SK-N-DZ (cell line): ENCODE measurements at places on chromosomes 13 and 19.

DNA sequence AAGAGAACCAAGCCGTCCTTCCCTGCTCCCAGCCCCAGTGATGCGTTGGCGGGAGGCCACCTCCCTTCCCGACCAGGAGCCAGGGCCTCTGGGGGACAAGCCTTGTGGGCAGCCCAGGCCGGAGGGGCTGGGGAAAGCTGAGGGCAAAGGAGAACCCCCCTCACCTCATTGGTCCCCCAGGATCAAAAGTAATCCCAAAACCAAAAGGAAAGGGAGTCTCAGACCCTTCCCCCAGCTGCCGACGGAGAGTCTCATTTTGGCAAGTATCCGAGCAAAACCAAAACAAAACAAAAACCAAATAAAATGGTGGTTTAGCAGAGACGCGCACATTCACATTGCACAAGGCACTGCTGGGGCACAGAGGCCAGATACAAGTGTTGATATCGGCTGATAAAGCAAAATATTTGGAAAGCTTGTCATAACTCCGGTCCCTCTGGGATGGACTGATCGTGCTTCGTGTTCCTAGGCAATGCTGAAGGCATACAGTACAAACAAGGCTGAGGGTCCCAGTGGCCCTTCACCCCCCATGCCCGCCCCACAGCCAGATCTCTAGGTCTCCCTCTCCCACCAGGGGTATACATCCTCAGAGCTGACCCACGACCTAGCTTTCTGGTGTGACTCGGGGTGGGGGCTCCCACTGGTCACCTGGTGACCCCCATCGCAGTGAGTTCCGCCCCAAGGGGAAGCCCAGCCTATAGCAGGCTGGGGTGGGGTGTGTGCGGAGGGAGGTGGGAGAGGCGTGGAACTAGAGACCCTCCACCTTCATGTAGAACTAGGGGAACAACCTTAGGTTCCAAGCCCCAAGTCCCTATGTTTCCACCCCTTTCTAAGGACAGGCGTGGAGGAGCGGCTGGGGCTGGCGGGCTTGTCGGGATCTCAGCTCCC, 2.1 kb downstream of the CEBPA start:
- no peak for DNase-seq

- DNase-seq: no peak
Measured at GRCh38 chr13:24042710-24043440, 117.6 kb upstream of the SPATA13 start.

DNA sequence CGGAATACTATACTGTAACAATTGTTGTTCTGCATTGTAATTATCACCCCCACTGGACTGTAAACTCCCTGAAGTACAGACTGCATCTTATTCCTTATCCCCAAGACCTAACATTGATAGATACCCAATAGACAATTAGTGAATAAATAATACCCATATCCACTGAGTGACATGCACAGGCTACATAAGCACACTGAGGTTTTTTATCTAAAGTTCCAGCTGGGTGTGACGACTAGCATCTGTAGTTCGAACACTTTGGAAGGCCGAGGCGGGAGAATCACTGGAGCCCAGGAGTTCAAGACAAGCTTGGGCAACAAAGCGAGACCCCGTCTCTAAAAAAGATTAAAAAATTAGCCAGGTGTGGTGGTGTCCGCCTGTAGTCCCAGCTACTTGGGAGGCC, 2.5 kb downstream of the KPNA3 start:
- DNase-seq: no peak

DNA sequence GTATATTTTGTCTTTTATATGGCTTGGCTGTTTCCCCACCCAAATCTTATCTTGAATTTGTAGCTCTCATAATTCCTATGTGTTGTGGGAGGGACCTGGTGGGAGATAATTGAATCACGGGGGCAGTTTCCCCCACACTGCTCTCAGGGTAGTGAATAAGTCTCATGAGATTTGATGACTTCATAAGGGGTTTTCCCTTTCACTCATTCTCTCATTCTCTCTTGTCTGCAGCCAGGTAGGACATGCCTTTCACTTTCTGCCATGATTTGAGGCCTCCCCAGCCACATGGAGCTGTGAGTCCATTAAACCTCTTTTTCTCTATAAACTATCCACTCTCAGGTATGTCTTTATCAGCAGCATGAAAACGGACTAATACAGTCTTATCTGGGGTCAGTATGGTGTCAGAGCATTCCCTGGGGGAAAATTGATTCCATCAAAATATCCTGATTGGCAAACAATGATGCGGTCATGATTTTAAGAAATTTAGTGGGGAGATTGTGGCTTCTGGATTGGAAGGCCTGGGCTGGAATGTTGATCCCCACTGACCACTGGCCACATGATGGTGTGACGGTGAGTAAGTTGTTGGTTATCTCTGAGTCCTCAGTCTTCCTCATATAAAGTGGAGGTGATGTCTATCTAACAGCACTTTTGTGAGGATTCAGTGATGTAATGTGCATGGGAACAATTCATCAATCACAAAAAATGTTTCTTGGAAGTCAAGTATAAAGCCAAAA, 27.5 kb upstream of the ANKRD10 start:
- DNase-seq: no peak

GRCh38 chr13:23021906-23022305, 158.9 kb upstream of the SGCG start:
- no peak for DNase-seq

DNA sequence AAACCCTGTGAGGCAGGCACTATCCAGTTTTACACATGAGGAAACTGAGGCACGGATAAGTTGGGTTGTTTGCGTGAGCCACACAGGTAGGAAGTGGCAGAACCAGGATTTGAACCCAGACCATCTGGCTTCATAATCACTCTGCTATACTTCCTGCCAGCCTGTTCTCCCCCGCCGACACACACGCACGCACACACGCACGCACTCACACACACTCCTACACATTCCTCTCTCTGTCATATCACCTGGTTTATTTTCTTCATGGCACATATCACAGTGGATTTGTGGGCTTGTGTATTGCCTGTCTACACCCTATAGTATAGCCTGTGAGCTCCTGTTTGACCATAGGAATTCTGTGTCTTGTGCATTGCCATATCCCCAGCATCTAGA, 140.0 kb downstream of the SIPA1L3 start:
- no peak for DNase-seq

DNA sequence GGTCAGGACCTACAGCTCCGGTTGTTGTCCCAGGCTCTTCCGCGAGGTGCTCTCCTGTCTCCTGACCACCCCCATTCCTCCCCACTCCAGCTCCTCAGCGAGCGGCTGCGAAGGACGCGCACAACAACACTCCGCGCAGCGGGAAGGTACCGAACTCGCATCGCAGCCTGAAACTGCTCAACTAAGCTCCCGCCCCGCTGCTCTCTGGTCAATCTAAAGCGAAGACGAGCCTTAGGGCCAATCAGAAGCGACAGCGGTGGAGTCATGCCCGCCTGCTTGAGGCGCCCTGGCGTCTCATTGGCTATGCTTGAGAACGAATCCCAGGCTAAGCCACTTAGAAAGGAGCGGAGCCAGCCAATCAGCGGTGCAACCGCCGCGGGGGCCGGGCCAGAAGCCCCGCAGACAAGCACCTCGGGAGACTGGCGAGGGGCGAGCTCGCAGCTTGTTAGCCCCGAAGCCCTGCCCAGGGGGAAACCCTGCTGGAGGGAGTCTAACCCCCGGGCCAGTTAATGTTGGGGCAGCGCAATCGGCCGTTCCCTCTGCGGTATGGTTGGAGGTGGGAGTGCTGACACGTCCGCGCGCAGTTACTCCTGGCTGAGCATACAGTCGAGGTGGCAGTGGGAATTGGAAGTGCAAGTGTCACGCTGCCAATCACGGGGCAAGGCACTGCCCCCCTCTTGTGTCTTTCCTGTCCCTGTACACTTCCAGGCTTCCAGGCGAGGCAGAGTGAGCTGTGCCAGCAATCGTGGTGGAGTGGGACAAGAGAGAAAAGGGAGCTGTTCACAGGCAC, 1.9 kb upstream of the ZBTB32 start:
- peak; percentile 98 for DNase-seq

- DNase-seq: no peak
Measured at GRCh38 chr13:114048443-114048842, 74.6 kb upstream of the C13orf46 start.

DNA sequence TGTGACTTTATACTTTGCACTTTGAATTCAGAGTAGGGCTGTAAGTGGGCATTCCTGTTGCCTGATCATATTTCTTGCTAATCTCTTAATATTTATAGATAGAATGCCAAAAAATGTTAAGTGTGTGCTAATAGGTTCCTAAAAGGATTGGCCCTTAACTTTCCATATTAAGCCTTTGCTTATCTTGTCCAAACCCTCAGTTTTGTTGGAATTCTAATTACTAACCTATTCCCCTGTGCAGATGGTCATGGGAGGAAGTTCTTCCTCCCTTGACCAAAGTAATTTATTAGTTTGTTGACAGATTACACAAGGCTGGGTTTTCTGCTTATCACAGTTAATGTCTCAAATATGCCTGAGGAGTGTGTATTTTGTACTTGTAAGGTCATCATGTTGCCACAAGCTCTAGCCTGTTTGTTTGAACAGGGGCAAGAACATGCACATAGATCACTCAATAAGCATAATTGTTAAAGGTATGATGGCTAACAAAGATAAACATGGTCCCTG, 541.1 kb upstream of the SPRY2 start:
- no peak for DNase-seq

DNA sequence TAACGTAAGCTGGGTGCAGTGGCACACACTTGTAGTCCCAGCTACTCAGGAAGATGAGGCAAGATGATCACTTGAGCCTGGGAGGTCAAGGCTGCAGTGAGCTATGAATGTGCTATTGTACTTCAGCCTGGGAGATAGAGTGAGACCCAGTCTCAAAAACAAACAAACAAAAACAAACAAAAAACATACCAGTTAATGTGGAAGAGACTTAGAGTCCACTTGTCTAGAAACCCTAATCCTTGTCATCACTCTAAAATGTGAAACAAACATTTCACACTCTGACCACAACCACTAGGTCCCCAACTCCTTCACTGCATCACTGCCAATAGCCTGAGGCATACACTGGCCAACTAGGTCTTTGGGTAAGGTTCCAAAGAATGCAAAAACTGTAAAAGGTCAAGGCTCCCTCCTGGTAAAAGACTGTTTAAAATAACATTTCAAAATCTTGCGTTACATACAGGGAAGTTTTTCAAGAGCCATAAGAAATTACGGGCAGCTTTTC, 28.6 kb upstream of the CYP2B6 start:
- DNase-seq: no peak

- peak; percentile 58 for DNase-seq
Measured at GRCh38 chr19:1837625-1838105, 10.6 kb downstream of the REXO1 start.

GRCh38 chr13:100630555-100630954, 42.0 kb upstream of the GGACT start:
- DNase-seq: no peak

DNA sequence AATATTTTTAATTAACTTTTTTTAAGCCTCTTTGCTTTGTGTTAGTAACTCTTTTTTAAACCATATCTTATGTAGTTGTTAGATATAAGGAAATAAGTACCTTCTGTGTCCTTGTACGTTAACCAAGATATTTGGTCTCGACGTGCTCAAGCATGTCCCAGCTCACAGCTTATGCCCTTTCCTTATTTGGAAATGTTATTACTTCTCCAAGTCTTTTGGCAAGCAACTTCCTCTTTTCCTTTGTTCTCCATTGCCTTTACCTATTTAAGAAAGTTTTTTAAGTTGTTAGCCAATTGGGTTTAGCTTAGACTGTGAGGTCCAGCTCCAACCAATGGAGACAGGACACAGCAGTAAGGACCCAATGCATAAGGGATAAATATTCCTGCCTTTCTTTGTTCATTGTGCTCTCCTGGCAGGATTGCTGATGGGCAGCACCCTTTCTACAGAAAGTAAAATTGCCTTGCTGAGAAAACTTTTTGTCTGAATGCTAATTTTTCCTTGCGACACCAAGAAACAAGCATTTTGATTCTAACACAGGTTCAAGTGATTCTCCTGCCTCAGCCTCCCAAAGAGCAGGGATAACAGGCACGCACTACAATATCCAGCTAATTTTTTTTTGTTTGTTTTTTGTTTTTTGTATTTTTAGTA, 5.2 kb downstream of the DKKL1 start:
- no peak for DNase-seq

DNA sequence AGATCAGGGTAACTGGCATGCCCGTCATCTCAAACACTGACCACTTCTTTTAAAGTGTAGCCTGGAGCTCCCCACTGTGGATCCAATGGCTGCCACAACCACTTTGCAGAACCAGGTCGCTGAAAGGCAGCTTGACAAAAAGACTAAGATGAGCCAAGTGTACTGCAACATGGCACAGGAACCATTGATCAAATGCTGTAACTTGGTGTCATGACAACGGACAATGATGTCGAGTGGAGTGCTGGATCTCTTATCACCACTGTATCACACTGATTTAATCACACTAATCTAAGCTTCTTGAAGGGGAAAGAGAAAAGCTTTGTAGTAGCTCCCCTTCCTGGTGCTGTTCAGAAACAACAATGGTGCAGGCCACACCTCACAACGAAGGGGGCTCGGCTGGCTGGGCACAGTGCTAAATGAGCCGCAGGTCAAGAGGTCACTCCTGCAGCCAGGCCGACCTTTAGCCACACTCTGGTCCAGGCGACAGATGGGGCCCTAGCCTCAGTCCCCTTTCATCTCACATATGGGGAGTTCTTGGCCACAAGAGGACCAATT, 2.2 kb upstream of the TNFRSF19 start:
- DNase-seq: peak; percentile 85

DNA sequence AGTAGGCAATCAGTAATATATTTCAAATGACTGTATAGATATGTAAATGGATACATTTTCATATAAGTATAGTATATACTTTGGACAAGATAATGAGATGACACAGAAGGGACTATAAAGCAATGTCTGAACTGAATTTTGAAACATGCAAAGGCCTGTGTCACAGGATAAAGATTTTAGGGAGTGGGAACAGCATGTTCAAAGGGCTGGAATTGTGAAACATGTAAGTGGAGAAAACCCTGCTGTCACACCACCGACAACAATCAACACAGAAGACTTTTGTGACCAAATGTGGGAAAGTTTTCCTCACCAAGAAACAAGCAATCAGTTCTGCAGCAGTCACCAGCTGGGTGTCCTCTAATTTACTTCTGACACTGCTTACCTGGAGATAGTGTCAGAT, 42.9 kb downstream of the LPAR6 start:
- no peak for DNase-seq

GRCh38 chr19:52206481-52206880, 16.6 kb downstream of the PPP2R1A start:
- DNase-seq: no peak

DNA sequence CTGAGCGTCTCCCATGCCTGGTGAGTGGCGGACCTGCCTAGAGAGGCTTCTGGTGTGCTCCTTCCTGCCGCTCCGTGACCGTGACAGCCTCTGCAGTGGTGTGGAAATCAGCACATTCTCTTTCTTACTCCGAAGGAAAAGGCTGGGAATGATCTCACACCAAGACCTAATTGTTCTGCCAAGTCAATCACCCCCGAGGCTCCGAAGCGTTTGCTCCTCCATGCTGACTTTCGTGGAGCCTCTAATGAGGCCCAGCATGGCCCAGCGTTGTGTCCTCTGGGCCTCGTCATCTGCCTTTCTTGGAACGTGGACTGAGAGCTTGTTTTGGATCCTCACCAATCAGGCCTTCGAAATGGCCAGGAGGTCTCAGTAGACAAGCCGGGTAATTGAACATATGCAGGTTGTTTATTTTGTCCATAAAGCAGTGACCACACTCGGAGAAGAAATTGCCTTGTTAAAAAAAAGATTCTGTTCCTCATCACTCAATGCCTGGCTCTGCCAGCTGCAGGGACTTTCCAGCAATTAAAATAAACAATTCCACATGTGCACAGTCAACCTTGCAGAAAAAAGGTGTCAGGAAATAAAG, 107.1 kb downstream of the UBL3 start:
- peak; percentile 19 for DNase-seq

GRCh38 chr13:45662162-45662561, 40.0 kb upstream of the CBY2 start:
- DNase-seq: no peak
